ENCODE measurements at places on chromosomes 5 and 9.

GRCh38 chr5:2509527-2509926 is 241.9 kb downstream of the IRX2 start:
- DNase-seq = no peak

GRCh38 chr9:14238518-14238917 is 75.4 kb downstream of the NFIB start:
- no peak for DNase-seq

GRCh38 chr9:92988215-92988768 is 41.0 kb downstream of the FGD3 start:
- DNase-seq = no peak

DNA sequence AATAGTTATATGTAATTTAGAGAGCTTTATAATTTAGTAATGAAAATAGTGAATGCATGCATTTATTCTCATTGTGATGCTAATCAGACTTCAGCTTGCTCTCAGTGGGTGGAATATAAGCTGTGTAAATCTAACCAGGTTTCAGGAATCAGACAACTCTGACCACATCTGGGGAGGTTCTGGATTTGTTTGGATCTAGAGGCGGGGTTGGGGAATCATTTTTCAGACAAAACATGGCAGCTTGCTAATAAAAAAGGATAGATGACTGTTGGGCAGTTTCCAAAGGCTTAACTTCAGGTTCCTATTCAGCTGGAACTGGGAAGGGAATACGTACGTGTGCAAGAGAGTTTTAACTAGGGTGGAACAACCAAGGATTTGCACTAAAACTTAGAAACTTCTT is 43.2 kb upstream of the MAMDC2 start:
- no peak for DNase-seq

GRCh38 chr9:99173570-99174504 is 47.9 kb downstream of the ALG2 start:
- no peak for DNase-seq

- no peak for DNase-seq
These were observed 155.0 kb upstream of the COL5A1 start for GRCh38 chr9:134486596-134486995.

DNA sequence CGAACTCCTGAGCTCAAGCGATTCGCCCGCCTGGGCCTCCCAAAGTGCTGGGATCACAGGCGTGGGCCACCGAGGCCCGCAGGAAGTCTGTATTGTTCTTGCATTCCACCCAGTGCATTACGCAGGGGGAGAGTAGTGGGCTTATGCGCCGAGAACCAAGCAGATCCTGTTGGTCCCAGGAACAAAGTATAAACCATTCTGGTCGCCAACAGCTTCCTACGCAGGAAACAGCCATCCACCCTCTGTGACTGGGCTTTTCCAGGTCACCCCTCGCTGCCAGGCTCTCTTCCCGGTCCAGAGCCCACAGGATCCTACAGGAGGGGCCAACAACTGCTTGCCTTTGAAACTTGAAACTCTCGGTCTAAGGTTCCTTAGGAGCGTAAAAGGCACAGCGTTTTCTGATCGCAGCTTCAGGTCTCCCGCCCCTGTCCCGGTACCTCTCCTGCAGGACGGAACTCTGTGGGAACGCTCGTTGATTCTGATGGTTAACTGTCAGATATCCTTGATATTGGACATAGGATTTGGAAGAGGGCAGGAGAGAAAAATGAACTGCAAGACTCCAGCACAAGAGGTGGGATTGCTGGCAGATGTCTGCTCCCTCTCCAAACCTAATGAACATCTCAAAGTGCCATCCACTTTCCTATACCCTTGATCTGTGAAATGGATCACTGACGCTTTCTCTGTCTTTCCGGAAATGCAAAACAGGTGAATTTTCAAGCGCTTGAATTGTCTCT is 4.2 kb upstream of the ANXA2R start:
- DNase-seq = no peak

DNA sequence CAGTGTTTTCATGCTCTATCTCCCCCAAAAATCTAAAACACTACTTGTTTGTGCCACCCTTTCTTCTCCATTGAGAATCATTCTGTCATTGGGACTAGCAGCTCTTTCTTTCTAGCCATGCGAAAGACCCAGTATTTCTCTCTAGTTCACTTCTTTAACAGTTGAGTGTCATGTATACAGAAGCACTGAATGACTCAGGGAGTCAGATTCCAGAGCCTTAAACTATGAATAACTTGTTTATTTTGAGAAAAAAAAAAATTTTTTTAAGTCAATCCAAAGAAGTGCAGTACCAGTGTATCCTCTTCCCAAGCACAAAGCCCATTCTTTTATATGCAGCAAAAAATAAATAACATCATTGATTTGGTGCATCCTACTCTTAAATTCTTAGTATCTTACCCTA is 415.4 kb upstream of the GRAMD2B start:
- DNase-seq = no peak

DNA sequence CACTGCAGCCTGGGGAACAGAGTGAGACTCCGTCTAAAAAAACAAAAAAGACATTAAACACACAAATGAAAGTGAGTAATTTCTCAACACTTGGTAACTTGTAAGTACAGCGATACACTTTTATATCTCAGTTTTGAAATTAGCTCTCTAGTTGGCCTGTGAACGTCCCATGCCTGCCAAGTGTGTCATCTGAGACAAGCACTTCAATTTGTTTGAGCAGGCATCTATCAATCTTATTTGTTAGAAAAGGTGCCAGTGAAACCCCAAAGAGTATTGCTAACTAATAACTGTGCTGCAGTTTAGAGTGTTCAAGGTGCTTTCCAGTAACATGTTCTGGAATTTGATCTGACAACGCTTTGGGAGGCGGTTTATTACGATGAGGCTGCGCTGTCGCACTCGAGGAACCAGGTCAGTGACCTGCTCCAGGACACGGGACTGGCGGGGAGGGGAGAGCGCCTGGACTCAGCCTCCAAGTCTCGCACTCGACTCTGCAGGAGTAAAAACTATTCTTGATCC is 1.1 kb upstream of the SPIN1 start:
- no peak for DNase-seq

GRCh38 chr5:127373858-127374491 is 83.4 kb downstream of the MEGF10 start:
- DNase-seq = no peak

GRCh38 chr5:95020345-95020744 is 264.5 kb downstream of the MCTP1 start:
- DNase-seq = no peak

DNA sequence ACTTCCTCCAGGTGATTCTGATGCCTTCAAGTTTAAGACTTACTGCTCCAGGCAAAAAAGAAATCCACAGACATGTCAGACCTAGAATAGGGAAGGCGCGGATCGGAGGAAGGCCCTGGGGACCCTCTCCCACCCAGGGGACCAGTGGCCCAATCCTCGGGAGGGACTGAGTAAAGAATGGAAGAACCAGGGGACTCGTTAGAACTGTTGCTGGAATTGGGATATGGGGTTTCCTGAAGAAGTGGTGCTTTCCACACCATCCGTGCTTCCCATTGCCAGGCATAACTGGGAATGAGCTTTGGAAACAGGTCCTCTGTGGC is 63.8 kb upstream of the SLC25A51 start:
- no peak for DNase-seq

DNA sequence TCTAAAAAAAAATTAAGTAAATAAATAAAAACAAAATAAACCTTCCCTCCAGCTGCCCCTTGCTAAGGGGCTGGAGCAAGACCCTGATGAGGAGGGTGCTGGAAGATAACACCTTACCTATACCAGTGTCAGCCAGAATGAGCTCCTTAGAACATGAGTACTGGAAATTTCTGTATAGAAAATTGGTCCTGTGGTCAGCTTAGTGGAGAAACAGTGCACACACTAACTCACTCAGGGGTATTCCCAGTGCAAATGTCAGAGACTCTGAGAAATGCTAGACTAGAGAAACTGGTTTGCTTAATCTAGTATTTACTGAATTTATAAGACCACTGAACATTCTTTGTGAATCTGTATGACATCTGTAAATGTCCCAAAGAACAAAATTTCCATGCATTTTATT is 62.1 kb upstream of the CTXN3 start:
- DNase-seq = no peak

- no peak for DNase-seq
These were observed 739.3 kb upstream of the ZNF608 start for GRCh38 chr5:125485771-125486170.

DNA sequence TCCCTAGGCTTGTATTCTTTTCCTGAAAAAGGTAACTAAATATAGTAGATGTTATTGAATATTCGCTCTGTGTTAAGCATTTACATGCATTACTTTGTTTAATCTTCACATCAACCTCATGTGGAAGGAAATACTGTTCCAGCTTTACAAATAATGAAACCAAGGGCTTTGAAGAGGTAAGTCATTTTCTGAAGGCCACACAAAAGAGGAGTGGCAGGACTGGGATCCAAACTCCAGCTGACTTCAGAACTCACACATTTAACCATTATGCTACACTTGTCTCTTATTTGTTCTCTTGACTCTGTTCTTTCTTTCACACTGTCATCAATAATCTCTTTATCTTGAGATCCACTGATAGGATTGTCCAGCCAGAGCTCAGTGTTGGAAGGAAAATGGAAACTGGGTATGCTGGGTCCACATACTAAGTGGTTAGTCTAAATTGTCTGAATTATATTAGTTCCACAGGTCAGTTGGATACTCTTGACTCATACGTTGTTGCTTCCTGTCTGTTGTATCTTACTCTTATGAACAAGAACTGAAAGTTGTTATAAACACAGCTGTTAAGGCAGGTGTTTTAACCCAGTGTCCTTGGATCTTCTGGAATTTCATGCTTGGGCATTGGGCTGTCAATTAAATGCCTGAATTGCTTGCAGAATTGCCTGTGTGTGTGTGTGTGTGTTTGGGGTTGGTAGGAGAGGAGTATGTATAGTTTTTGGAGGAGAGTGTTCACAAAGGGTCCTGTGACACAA is 65.6 kb downstream of the TLE4 start:
- DNase-seq = no peak

DNA sequence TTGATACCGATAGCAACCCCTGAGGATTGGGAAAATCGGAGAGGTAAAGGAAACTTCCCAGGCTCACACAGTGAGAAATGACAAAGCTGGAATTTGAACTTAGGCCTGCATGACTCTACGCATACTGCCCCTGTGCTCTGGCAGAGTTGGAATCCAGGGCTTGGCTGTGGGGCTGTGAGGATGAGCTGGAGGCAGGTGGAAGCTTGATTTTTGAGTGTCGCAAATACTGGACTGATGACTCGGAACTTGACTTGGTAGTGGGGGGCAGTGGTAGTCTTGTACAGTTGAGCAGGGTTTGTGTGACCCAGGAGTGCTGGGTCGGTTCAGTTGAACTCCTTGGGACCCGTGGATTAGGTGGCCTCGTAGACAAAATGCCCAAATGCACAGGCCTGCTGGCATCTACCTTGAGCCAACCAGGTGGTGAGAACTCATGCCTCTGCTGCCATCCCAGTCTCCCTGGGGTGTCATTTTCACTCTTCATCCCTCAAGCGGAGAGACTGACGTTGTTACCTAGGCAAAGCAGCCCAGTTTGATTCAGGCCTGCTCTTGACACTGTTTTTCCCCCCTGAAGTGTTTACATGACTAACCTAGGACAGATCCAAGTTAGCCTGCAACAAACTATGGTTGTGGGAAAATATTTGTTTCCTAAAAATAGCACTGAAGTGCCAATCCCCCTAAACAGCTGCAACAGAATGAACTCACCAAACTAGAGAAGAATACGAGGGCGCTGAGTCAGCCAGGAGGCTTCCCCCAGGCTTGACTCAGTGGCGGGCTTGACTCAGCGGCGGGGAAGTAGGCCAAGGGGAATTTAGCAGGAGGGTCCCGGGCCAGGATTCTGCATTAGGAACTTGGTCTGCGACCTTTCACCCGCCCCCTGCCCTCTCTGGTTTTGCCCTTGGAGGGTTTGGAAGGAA is 45.7 kb upstream of the ORM1 start:
- no peak for DNase-seq

DNA sequence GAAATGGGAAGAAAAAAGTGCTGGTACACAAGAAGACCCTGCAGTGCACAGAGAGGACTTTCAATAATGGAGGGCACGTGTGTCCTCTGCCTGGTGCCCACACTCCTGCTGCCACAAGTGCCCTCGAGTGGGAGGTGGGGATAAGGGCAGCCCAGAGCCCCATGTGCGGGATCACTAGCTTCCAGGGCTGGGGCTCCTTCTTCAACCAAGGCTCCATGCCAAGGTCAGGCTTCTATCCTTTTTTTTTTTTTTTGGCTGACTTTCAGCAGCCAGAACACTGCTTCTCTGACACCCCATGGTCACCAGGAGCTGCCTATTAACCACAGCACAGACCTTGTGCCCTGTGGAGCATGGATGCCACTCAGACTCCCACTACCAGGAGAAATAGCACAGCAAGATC is 7.5 kb downstream of the ACSL6 start:
- DNase-seq = no peak

DNA sequence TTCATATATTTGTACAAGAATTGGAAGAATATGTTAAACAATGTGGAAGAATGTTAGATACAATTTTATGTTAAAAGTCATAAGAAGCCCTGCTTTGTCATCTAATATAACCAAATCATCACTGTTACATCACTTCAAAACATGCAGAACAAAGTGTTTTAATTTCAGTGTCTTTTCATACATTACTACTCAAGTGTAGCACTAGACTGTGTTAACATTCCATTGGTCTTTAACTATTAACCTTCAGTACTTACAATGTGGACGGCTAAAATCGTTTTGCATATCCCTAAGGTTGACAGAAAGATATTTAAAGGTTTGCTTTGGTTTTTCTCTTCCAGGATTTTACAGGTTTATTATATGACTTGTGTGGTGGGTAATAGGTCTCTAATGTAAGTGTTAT is 50.9 kb downstream of the VCAN start:
- DNase-seq = no peak

DNA sequence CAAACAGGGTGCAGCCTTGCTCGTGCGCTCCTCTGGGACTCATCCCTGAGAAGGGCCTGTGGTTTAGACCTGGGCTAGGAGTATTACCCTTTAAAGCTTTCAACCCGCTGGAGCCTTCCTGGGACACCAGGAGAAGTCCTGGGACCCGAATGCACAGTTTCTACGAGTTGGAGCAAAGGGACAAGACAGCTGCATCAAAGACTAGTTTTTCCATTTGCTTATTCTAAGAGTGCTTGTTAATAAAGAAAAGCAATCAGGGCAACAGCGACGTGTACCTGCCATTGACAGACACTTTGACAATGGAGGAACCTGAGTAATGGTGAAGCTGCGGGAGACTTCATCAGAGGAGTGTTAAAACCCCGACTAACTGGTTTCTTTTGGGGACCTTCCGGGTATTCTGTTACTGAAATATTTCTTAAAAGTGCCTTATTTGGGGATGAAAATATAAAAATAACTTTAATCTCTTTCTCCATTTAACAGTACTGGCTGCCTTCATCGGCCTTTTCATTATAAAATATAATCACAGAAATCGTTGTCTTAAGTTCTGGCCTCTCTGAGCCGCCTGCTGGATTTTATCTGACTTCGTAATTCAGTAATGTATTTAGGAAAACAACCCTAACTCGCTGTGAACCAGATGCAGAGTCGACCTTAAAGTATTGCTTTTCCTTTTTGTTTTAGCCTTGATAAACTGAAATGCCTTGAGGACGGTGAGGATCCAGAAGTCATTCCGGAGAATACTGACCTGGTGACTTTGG is 732 bp downstream of the SNAPC3 start:
- no peak for DNase-seq

DNA sequence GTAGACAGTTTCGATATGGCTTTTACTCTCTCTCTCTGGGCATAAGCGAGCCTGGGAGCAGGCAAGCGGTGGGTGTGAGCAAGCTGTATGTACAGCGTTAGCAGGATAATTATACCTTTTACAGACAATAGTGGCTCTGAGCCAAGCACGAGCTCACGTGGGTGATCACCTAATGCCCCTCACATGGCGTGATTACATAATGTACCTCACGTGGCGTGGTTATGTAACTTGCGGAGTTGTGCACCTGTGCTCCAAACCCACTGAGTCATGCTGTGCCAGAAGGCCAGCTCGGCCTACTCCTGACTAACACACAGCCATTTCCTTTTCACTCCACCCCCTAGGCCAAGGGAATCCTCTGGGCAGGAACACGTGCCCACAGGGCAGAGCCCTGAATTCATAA is 797.2 kb downstream of the EFNA5 start:
- peak; percentile 78 for DNase-seq
